ENCODE measurements at places on chromosomes 5 and 9.

DNA sequence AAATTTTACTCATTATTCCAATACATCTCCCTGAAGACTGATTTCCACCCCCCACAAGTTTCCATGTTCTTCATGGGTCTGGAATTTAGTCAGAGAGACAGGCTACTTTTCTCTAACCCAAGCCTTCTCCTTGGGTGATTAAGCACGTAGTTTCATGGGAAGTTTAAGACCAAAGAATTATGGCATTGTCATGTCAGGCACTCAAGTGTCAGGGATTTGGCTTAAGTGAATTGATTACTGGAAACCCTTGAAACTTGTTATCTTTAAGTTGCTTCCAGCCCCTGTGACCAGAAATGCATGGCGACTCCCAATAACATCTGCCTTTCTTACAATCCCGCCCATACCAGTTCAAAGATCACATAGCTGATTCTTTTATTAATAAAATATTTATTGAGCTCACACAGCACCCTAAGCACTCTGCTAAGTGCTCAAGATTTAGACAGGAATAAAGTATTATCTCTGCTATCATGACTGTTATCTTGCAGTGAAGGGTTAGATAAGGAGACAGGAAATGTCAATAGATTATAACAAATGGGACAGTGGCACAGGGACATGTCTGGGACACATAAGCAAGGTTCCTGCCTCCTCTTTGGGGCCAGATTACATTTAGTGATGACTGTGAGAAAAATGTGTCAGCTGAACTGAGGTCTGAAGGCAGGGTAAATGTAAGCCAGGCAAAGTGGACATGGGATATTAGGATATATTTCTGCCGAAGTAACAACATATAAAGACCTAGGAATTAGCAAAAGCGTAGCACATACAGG is 241.2 kb upstream of the TNC start:
- no peak for DNase-seq

DNA sequence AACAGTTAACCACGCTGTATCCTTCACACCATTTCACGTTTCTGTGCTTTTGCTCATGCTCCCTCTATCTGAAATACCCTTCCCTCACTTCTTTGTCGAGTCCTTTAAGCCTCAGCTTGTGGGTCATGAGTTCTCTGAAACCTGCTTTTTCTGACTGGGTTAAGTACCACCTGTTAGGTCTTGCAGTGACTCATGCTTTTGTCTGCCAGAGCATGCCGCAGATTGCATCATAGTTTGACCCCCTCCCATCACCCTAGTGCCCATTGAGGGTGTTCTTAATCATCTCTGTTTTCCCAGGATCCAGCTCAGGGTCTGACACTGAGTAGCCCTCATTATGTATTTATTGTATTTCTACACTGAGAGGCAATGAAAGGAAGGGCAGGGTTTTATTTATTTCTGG is 190.2 kb downstream of the ASTN2 start:
- no peak for DNase-seq

DNA sequence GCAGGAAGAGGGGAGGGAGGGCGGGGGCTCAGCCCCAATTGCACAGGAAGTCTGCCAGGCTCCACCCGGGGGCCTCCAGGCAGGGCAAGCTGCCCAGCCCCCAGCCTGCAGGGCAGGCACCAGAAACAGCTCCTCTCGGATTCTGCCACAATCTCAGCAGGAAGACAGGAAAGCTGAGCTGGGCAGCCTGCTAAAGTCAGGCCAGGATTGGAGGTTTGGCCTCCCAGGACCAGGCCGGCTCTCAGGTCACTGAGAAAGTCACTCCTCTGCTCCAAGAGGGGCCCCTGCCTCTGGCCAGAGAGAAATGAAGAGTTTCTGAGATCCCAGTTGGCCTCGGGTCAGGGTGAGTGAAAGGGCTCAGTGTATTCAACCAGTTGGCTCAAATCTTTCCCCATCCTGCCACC is 54.6 kb upstream of the STXBP1 start:
- DNase-seq = no peak

GRCh38 chr9:23669776-23670175 is 156.3 kb downstream of the ELAVL2 start:
- DNase-seq = no peak

DNA sequence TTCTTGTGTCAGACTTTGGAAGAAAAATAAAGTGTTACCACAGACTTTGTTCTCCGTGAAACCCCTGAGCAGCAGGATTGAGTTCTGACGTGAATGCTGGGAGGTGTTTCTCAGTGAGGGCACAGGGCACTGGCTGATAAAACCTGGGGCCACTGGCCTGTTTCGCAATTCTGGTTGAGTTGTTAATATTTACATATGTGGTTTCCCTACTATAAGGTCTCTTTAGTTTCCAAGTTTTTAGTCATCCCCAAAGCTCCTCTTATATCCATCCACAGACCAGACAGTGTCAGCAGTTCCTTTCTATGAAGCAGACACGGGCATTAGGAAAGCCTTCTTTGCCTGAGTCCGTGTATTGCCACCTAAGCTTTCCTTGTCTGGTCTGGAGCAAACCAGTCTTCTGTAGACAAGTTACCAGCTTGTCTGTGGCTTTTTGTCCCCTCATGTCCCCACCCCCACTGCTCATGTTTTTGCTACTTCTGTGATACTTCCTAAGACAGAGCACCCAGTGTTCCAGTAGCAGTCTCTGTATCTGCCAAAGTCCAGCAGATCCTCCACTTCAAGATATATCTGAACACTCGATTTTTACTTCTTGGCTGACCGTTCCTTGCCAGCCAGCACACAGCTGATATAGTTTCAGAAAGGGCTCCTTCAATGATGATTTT is 42.0 kb downstream of the ACO1 start:
- no peak for DNase-seq

DNA sequence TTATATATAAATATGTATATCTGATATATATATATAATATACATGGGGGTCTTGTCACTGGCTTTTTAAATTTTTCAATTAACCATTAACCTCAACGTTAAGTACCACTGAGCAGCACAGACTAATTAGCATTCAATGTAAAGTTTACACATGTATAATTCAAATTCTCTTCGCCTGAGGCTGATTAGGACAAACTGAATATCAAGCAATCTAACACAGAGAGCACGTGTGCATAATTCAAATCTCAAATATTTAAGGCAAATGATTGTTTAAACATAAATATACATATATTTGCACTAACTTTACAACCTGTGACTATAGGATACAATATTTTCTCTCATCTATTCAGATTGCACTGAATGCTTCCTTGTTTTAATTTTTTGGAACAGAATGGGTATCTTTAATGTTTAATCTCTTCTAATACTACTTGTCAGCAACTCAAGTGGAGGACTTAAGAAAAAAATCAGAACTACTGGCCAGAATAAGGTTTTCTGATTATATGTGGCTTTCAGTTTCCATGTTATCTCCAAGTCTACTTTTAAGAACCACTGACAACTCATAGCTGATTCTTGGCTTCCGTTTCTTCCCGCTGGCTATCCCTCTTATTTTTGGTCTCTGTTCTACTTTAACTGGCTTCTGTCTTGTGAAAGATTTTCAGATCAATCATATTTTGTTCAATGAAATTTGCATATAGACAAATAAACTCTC is 204.8 kb downstream of the MLLT3 start:
- peak; percentile 37 for DNase-seq

DNA sequence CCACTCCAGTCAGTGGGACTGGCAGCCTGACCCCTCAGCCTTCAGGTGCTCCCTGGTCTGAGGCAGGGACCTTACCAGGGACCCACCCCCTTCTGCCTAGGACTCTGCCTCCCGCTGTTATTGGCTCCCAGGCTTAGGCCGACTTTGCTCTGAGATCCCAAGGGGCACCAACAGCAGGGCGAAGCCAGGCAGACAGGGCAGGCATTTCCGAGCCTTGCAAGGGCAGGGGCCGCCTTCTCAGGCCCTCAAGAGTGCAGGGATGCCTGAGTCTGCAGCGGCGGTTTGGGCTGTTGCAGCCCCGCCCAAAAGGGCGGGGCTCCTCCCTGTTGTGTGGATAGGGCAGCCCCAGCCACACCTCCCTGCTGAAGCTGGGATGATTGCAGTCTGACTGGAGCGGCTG is 644.6 kb downstream of the PRR16 start:
- no peak for DNase-seq

GRCh38 chr5:143249851-143250250 is 153.6 kb downstream of the NR3C1 start:
- no peak for DNase-seq

GRCh38 chr9:121179930-121180681 is 21.6 kb downstream of the RAB14 start:
- DNase-seq = no peak

DNA sequence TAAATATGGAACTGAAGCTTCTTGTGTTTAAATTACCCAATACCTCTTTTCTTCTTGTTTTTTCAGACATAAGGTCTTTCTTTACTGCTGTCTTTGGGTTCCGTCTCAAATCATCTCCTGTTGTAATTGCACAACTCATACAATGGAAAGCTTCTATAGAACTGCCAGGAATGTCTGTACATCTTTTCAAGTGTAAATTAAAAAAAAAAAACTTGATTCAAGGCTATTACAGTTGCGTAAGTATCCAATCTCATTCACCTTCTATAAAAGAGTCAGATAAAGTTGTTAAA is 243.5 kb downstream of the ICE1 start:
- no peak for DNase-seq

DNA sequence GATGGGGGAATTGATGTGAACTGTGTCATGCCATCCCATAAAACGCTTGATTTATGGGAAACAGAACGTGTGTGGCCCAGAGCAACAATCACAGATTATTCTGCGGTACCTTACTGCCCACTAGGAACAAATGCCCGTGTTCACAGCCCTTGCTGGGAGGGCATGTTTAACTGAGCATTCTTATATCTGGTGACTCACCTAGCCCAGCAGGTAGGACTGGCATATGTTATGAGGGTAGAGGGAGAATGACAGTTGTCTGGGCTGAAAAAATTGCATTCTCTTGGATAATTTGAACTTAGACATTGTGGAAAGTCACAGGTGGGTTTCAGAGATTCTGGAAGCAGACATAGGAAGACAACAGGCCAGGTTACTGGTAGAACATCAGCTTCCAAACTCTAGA is 460.6 kb downstream of the DMRT2 start:
- no peak for DNase-seq

All from SK-N-MC (cell line).